Activated naive CD4-positive, alpha-beta T cell treated with anti-CD3 and anti-CD28 coated beads for 36 hours (primary cell): ENCODE measurements at places on chromosomes 4 and X. TPM values are rescaled to one million over a fixed set of nuclear protein-coding genes. Genes with fewer than 3 reads are reported as not detected.
A peak's percentile ranks its signal among the peaks of the same experiment; 100 is the strongest.

- H3K4me3 ChIP-seq = no peak overlapping the region
- H3K36me3 ChIP-seq = no peaks in the 10 kb centered on the region
- no peak for DNase-seq
- no peaks in the 10 kb centered on the region for H3K27me3 ChIP-seq
- H3K27ac ChIP-seq = no peak overlapping the region
- H3K4me1 ChIP-seq = no peaks in the 10 kb centered on the region
Measured at GRCh38 chrX:49212861-49213260, 12.9 kb upstream of the SYP start.

DNA sequence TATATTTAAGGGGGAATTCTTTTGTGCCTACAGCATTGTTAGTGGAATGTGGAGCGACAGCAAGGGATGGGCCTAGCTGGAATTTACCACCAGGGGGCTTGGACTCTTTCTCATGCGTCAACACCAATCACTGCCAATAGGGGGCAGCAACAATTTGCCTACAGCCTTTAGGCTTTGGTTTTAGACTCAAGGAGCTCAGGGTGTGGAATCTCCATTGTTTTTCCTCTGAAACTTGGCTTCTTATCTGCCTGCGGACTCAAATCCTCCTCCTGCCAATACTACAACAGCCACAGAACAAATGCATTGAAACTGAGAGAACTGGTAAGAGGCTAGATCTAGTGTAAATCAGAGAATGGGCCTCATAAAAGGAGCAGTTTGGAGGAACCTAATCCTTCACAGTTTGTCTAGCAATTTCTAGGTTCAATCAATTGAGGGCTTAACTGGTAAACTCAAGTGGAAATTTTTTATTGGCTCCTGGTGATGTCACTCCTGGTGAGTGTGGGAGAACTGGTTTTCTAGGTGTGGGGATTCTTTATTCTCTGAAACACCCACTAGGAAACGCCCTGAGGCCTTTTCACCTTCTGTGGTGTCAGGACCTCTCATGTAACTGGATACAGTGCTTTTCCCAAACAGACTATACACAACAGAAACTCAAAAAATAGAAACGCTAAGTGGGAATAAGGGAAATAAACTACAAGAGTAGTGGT, 27.9 kb upstream of the TMSB4X start:
- peaks cover 55% of the 10 kb centered on the region for H3K4me1 ChIP-seq
- H3K27me3 ChIP-seq = no peaks in the 10 kb centered on the region
- peak overlapping the region; percentile 98 for H3K27ac ChIP-seq
- peak overlapping the region; percentile 41 for H3K4me3 ChIP-seq
- H3K36me3 ChIP-seq = no peaks in the 10 kb centered on the region

DNA sequence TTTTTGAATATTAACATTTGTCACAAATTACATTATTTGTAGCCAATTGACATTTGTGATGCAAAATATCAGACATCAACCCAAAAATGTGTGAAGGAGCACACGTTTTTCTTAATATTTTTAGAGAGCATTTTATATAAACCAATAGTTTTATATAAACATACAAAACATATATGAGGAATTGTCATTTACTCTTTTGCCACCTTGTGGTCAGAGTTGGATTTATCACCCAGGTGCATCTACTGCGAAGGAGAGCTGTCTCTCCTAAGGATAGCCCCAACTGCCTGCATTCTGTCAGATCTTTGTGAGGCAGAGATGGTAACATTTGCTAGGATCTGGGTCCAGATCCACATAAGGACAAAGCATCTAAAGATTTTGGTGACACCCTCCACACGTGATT, 2.5 kb upstream of the USP27X start:
- H3K36me3 ChIP-seq = peaks cover 1% of the 10 kb centered on the region
- peaks cover 24% of the 10 kb centered on the region for H3K4me1 ChIP-seq
- no peaks in the 10 kb centered on the region for H3K27me3 ChIP-seq
- H3K27ac ChIP-seq = peak overlapping the region; percentile 41

DNA sequence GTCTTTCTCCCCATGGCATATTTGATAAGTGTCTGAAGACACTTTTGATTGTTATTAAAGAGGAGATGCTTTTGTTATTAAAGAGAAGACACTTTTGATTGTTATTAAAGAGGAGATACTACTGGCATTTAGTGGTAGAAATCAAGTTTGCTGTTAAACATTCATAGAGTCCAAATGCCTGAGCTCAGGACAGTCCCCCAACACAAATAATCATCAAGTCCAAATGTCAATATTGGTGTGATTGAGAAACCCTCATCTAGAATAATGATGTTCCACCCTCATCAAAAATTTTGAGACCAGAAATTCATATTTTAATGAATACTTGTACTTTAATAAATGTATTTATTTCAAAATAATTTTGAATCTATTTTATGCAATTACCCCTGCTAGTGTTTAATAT, 1412.9 kb upstream of the PCDH7 start:
- no peaks in the 10 kb centered on the region for H3K36me3 ChIP-seq
- H3K27ac ChIP-seq = no peak overlapping the region
- DNase-seq = no peak
- no peaks in the 10 kb centered on the region for H3K4me1 ChIP-seq
- no peak overlapping the region for H3K4me3 ChIP-seq

GRCh38 chr4:186351668-186352194, 85.7 kb downstream of the F11 start:
- H3K4me1 ChIP-seq = no peaks in the 10 kb centered on the region
- H3K27ac ChIP-seq = no peak overlapping the region
- no peaks in the 10 kb centered on the region for H3K36me3 ChIP-seq
- DNase-seq = no peak
- no peaks in the 10 kb centered on the region for H3K27me3 ChIP-seq

DNA sequence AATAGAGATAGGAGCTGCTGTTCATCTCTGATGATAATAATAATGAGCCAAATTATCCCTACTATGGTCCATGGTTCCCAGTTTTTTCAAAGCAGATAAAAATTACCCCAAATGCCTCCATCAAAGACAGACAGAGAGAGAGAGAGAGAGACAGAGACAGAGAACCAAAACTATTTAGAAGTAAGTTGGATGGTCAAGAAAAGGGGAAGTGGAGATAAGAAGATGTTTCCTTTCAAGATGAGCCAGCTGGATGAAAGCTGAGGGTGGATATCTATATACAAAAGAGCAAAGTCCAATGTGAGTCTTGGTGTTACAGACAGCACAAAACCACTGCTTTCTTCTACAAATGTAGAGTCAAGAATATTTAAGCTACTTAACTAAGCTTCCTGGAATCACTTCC, 173.9 kb downstream of the GRIA3 start:
- no peaks in the 10 kb centered on the region for H3K36me3 ChIP-seq
- no peaks in the 10 kb centered on the region for H3K27me3 ChIP-seq
- no peak overlapping the region for H3K4me3 ChIP-seq
- H3K27ac ChIP-seq = no peak overlapping the region

DNA sequence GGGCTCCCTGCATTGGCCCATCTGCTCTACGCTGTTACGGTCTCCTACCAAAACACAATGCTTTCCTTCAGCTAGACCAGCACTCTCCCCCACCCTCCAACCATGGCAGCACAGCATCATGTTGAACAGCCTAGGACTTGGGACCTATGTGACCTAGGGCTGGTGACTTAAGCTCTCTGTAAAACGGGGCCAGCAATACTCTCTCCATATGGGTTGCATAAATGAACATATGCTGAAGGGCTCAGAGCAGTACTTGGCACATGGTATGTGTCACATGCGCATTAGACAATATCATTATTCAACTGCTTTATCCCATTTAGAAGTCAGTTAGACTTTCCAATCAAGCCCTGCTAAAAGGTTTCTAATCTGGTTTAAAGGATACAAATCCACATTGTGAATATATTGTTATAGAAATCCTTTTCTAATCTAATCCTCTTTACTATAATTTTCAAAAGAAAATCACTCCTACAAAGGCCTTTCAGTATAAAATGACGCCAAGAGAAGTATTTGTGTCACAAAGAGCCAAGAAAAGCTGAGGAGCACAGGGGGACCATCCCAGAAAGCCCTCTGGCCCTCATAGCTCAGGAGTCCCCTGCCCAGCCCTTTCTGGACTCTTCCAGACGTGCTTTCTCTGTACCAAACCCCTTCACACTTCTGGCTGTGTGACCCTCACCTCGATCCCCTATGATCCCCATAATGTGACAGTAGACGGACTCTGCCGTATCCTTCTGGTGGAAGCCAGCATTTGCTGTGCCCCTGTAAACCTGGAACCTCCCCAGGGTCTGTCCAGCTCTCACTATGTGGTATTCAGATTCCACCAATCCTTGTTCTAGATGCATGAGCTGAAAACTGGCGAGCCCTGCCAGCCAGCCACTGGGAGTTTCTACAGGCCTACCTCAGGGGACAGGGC, 42.3 kb downstream of the NSG1 start:
- no peaks in the 10 kb centered on the region for H3K27me3 ChIP-seq
- no peak overlapping the region for H3K4me3 ChIP-seq
- H3K27ac ChIP-seq = no peak overlapping the region
- peaks cover 2% of the 10 kb centered on the region for H3K36me3 ChIP-seq
- peaks cover 2% of the 10 kb centered on the region for H3K4me1 ChIP-seq

DNA sequence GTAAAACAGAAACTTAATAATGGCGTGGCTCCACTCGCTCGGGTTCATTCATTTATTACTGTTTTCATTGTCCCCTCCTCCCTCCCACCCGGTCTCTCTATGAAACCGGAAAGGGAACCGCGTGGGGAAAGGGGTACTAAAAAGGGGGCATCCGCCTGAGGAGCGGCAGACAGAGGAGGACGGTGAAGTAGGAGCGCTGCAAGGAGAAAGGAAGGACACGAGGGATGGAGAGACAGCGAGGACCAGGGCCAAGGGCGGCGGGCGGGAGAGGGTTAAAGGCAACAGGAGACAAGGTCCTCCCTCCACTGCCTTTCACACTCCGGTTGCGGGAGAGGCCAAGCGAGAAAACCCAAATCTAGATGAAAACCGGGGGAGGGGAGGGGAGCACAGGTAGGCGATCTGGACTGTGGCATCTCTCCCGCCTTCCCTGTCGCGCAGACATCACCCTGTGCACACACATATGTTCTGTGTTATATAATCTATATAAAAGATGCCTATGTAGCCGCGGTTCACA, 829 bp downstream of the ELOVL6 start:
- peak; percentile 71 for DNase-seq
- peaks cover 31% of the 10 kb centered on the region for H3K4me1 ChIP-seq
- peak overlapping the region; percentile 96 for H3K27ac ChIP-seq
- H3K27me3 ChIP-seq = no peaks in the 10 kb centered on the region

DNA sequence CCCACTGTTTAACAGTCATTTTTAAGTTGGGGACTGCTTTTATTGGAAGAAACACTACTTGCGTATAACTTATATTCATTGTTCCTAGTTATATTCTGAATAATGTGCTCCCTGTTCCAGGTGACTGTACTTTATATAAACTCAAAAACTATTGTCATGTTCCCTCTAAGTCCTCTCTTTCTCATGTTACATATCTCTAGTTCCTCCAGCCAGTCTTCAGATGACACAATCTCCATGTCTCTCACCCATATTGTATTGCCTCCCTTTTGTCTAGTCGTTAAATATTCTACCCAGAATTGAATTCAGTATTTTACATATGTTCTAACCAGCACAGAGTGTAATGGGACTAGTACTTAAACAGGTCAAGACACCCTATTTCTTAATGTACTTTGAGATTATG, 5.3 kb downstream of the VAMP7 start:
- no peak overlapping the region for H3K4me3 ChIP-seq
- DNase-seq = no peak
- no peaks in the 10 kb centered on the region for H3K27me3 ChIP-seq
- H3K4me1 ChIP-seq = peaks cover 36% of the 10 kb centered on the region
- no peak overlapping the region for H3K27ac ChIP-seq

- no peaks in the 10 kb centered on the region for H3K4me1 ChIP-seq
- no peaks in the 10 kb centered on the region for H3K27me3 ChIP-seq
- no peak for DNase-seq
- no peaks in the 10 kb centered on the region for H3K36me3 ChIP-seq
Measured at GRCh38 chr4:159899596-159899995, 796.7 kb downstream of the RAPGEF2 start.

DNA sequence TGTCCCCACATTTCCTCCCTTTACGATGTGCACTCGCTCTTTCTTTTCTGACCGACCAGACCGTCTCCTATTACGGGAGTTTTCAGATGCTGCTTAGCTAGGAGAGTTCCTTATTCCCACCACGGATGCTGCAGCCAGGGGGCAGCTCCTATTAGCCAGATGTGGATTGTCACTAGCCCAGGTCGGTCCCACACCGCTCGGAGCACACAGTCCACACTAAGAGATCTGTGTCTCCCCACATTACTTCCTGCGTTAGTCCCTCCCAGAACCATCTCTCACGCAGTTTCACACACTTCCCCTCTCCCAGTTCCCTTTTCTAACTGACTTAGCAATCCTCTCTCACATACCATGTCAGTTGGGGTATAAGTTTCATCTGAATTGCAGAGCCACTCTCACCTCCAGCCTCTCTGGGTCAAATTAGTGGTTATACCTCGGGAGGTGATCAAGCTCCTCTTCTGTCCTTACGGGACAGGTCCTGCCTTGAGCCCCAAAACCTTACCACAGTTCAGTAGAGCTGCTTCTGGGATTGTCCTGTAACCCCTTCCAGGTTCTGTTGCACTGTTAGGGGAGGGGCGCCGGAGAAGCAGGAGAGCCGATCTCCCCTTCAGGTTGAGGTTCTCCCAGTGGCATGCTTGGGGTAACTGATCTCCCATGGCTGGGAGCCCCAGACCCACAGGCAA, 28.2 kb downstream of the SULT1E1 start:
- H3K27me3 ChIP-seq = no peaks in the 10 kb centered on the region
- peaks cover 11% of the 10 kb centered on the region for H3K4me1 ChIP-seq
- peak overlapping the region; percentile 71 for H3K4me3 ChIP-seq
- H3K27ac ChIP-seq = no peak overlapping the region

GRCh38 chr4:187565416-187565815, 430.2 kb upstream of the ZFP42 start:
- no peak overlapping the region for H3K4me3 ChIP-seq
- no peaks in the 10 kb centered on the region for H3K4me1 ChIP-seq
- H3K36me3 ChIP-seq = no peaks in the 10 kb centered on the region
- DNase-seq = no peak
- no peaks in the 10 kb centered on the region for H3K27me3 ChIP-seq
- no peak overlapping the region for H3K27ac ChIP-seq

Gene AWAT2
- total RNA-seq = not detected

Gene ARHGEF6
- total RNA-seq = 56.1 TPM

Gene PHEX
- 0.31 TPM for total RNA-seq

Gene NWD2
- not detected for total RNA-seq

Gene NHS
- total RNA-seq = 7.8 TPM
